ENCODE measurements at places on chromosomes 2 and 18.

- DNase-seq = no peak
Observed at GRCh38 chr2:89850881-89851582, 1159.6 kb downstream of the RPIA start.

DNA sequence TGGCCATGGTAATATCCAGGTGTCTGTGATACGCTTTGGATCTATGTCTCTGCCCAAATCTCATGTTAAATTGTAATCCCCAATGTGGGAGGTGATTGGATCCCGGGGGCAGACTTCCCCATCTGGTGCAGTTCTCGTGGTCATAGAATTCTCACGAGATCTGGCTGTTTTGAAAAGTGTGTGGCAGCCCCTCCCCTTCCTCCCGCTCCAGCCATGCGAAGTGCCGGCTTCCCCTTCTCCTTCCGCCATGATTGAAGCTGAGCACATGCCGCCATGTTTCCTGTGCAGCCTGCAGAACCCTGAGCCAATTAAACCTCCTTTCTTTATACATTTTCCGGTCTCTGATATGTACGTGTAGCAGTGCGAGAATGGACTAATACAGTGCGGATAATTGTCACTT, 42.5 kb downstream of the GPC1 start:
- DNase-seq = no peak

- no peak for DNase-seq
Observed at GRCh38 chr2:20357638-20358389, 7.2 kb upstream of the PUM2 start.

GRCh38 chr2:159071190-159071915, 102.9 kb downstream of the TANC1 start:
- DNase-seq = no peak

DNA sequence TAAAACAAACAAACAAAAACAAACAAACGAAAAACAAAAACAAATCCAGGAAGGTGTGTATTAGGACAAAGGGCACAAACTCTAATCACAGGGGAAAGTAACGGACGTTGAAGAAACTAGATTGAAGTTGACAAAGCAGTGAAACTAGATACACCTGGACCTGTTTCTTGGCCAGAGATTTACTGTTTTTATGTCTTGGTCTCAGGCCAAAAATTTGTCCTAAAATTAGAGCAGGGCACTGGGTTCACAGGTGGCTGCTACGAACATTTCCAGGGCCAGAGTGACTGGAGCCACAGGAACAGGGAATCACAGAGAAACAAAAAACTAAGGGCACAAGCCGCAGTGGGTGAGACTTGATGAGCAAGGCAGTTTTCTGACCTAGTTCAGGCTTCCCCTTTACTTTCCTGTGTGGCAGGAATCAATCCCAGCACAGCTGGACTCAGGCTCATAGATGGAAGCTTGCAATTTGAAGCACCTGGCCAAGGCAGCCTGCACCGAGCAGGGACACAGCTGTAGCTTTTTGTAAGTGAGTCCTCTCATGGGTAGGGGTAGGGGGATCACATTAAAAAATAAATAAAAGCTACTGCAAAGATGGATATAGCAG, 329.4 kb downstream of the DLGAP1 start:
- no peak for DNase-seq

GRCh38 chr18:49094979-49095632, 144.3 kb upstream of the SMAD7 start:
- DNase-seq = no peak

- no peak for DNase-seq
Observed at GRCh38 chr2:217517402-217517801, 485.4 kb downstream of the TNS1 start.

DNA sequence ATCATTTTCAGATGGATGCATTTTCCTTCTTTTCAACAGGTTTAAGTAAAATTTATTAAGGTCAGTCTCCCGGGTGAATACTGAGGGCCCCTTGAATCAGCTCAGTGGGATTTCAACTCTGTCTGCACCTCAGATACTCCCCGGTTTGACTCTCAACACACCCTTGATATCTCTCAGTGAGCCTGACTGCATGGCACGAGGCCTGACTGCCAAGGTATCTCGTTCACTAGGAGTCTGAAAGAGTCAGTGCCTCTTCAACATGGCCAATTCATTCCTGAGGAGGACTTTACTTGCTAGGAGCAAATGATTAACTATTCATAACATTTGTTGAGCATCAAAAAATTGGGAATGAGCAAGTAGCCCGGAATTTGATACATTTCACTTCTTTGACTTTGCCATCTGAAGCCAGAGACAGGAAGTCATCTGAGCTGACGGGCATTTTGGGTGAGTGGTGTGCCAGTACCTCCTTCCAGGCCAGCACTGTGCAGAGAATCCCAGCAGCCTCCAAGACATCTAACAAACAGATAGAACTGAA, 81.0 kb downstream of the VAPA start:
- no peak for DNase-seq

DNA sequence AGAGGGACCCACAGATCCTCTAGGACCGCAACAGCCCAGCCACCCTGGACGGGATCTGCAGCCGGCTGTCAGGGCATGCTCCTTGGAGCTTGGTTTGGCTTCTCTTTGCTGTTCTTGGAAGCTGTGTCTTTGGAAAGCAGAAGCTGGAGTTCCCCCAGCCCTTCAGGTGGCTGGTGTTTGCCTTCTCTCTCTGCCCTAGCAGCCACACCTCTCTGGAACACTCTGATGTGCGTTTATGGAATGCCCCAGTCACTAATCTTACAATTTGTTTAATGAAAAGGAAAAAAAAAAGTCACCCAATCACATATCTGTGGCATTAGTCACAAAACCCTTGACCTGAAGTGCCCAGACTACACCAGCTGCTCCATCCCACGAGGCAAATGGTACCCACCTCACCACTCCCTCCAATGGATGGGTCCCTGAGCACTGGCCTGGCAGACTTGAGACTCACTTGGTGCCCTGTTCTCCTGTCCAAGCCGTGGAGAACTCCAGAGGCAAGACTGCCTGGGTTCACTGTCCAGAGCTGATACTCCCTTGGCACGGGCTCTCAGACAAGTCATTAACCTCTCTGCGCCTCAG, 70.2 kb upstream of the DAPL1 start:
- no peak for DNase-seq

- DNase-seq = no peak
Observed at GRCh38 chr2:193980599-193980998, 1676.4 kb upstream of the SLC39A10 start.
